ENCODE measurements at places on chromosomes 7 and 10. TPM values are rescaled to one million over a fixed set of nuclear protein-coding genes. Genes with fewer than 3 reads are reported as not detected.

Gene SPOCK2
- 28.6 TPM for total RNA-seq

Gene CCDC3
- 13.0 TPM for total RNA-seq

Gene NPC1L1
- not detected for total RNA-seq

Gene CLEC2L
- 2.8 TPM for total RNA-seq

Gene SAP25
- not detected for total RNA-seq

Gene FFAR4
- not detected for total RNA-seq

Gene LRRC4
- total RNA-seq: 4.6 TPM

Gene FAM24B
- total RNA-seq: 5.3 TPM

Gene FHIP2A
- total RNA-seq: 40.8 TPM

Gene CPXM2
- total RNA-seq: 27.7 TPM

Gene TMEM26
- total RNA-seq: 7.7 TPM

Gene MBL2
- not detected for total RNA-seq

Gene AP4M1
- total RNA-seq: 31.1 TPM

Gene TEX36
- not detected for total RNA-seq

Gene UCMA
- not detected for total RNA-seq

Gene PRKAR2B
- 45.9 TPM for total RNA-seq
